GM12878 (cell line): ENCODE measurements at places on chromosomes 7 and 10. TPM values are rescaled to one million over a fixed set of nuclear protein-coding genes. Genes with fewer than 3 reads are reported as not detected.

DNA sequence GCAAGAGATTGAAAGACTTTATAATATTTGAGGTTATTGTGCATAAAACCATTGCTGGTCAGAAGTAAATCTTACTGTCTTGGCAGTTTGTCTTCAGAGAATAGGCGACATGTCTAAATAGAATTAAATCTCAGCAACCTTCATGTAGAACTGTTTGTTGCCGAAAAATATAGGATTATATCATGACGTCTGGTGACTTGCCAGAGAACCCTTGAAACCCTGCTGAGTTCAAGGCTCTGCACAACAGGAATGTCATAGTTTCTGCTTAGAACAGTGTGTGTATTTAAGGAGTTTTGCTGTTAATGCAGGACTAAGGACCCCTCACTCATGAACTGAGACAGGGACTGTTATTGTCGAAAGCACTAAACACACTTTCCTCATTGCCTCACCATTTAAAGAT is 206.4 kb upstream of the ETV1 start:
- no peak overlapping the region for H3K27ac ChIP-seq
- H3K36me3 ChIP-seq = no peaks in the 10 kb centered on the region
- H3K4me1 ChIP-seq = no peaks in the 10 kb centered on the region
- DNase-seq = no peak
- no peak overlapping the region for H3K4me3 ChIP-seq

DNA sequence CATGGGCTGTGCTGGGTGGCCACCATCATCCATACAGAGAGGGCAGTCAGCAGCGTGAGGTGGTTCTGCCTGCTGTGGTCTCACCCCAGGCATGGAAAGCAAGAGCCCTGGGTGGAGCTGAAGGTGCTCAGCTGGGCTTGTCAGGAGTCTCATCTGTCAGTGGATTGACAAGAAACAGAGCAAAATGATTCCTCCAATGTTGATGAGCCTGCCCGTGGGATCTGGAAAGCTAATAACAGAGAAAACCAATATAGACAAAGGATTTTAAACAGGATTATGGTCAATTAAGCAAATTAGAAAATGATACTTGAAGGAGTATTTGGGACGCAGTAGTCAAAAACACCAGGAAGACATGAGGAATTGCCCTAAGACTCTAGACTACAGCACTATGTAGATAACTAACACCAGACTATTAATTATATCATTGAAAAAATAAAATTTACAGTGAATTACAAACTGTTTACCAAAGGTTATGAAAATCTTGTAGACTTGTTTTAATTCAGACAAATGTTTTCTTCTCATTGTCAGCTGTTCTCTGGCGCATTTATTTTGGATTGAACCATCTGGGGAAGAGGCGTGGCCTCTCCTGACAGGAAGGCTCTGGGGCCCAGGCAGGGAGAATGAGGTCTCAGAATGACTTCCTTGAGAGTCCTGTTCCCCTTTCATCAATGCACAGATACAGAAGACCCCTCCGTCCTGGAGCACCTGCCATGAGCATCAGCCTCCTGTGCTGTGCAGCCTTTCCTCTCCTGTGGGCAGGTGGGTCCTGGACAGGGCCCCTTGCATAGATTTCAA is 211.2 kb upstream of the PRSS58 start:
- H3K27ac ChIP-seq = no peak overlapping the region
- DNase-seq = no peak
- H3K27me3 ChIP-seq = no peaks in the 10 kb centered on the region
- no peak overlapping the region for H3K4me3 ChIP-seq

GRCh38 chr10:88361494-88361893 is 221.6 kb downstream of the RNLS start:
- H3K4me3 ChIP-seq = no peak overlapping the region
- no peaks in the 10 kb centered on the region for H3K27me3 ChIP-seq
- H3K27ac ChIP-seq = no peak overlapping the region

DNA sequence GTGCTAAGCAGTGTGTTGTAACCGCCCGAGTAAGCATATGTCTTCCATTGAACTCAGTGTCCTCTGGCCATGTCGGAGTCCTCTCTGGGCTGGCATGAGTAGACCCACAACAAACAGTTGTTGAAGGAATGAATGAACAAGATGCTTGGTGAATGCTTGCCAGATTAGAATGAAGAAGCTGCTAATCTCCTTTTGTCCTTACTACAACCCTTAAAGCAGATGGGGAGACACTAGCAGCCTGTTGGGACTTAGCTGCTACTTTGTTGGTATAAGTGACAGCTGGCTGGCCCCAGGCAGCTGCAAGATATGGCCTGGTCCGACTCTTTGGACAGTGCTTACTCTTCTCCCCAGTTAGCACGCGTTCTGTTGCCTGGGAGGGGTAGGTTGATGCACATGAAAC is 370.1 kb downstream of the RPS24 start:
- no peak overlapping the region for H3K27ac ChIP-seq
- no peaks in the 10 kb centered on the region for H3K36me3 ChIP-seq
- peaks cover 6% of the 10 kb centered on the region for H3K27me3 ChIP-seq
- no peaks in the 10 kb centered on the region for H3K4me1 ChIP-seq

DNA sequence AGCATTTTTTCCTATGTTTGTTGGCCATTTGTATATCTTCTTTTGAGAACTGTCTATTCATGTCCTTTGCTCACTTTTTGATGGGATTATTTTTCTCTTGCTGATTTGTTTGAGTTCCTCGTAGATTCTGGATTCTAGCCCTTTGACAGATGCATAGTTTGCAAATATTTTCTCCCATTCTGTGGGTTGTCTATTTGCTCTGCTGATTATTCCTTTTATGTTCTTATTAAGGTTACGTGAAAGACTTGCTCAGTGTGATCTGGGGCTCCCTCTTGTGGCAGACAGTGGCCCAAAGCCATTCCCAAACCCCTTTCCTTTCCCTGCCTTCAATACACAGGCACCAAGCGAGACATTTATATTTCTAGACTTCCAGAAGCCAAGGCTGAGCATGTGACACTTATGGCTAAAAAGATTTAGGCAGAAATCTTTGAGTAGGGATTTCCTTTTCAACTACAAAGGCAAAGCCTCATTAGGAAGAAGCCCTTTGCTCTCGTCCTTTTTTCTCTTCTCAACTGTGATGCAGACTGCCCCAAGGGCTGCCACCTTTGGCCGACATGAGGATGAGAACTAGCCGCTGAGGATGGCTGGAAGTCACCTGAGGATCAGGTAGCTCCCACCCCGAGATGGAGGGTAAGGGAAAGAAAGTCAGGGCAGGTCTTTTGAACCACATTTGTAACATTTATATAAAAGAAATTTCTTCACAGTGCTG is 23.6 kb downstream of the ST8SIA6 start:
- H3K27me3 ChIP-seq = no peaks in the 10 kb centered on the region
- H3K27ac ChIP-seq = no peak overlapping the region
- no peak for DNase-seq
- H3K4me3 ChIP-seq = no peak overlapping the region
- no peaks in the 10 kb centered on the region for H3K36me3 ChIP-seq

- H3K27ac ChIP-seq = no peak overlapping the region
- DNase-seq = no peak
- no peak overlapping the region for H3K4me3 ChIP-seq
- no peaks in the 10 kb centered on the region for H3K36me3 ChIP-seq
- H3K4me1 ChIP-seq = no peaks in the 10 kb centered on the region
- H3K27me3 ChIP-seq = no peaks in the 10 kb centered on the region
Measured at GRCh38 chr10:28778524-28778923, 101.2 kb downstream of the BAMBI start.

DNA sequence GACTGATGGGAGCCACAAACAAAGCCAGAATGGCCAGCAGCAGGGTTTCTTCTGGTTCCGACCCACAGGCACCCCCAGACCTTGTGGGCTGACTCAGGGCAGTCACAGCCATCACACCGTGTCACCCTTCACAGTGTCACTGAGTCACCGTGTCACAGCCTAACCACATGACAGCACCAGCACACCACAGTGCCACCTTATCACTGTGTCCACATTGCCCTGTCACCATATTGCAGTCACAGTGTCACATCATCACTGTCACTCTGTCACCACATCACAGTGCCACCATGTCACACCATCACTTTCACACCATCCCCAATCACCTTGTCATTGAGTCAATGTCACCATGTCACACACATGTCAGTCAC is 77.0 kb downstream of the OAT start:
- no peak overlapping the region for H3K4me3 ChIP-seq
- H3K36me3 ChIP-seq = no peaks in the 10 kb centered on the region
- DNase-seq = peak; percentile 12
- peaks cover 18% of the 10 kb centered on the region for H3K4me1 ChIP-seq

DNA sequence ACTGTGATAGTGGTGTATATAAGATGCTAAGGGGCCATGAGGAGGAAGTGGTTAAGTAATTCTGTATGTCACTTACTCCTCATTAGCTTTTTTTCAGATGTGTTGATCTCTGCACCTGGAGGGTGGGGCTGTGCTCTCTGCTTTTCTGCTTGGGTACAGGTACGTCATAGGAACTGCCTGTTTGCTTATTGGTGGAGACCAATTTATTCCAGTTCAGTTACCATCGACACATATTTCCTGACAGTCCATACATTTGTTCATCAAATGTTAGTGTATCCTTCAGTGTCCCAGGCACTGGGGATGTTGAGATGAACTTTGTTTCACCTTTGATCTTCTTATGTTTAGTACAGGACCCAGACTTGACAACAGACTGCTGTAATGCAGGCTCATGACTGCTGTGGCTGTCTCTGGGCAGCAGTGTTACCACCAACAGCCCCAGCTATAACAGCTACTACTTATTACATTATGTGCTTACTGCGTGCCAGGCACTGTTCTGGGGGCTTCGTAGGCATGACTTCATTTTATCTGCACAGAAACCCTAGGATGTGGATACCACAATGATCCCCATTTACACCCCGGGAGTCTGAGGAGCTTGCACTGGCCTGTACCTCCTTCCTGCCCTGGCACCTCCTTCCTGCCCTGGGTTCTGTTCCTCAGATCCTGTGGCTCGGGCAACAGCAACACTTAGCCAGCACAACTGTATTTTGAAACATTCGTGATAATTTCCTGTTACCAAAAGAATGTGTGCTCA is 87.4 kb downstream of the BUB3 start:
- H3K27me3 ChIP-seq = no peaks in the 10 kb centered on the region
- no peak for DNase-seq
- no peak overlapping the region for H3K27ac ChIP-seq
- no peak overlapping the region for H3K4me3 ChIP-seq

DNA sequence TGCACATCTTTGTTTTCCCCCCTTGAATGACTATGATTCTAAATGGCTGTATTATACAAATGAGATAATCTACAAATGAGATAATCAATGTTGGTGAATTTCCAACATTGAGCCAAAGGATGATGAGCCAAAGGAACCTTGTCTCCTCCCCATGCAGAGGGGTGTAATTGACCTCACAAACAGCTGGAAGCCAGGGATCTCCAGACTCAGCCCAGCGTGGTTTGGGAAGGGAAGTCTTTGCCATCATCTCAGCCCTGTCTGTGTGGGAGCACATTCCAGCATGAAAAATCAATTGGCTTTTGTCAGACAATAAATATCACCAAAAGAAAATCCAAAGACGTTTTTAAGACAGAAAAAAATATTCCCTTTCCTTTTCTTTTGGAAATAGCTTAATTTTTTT is 271.5 kb upstream of the AOAH start:
- no peak for DNase-seq
- no peaks in the 10 kb centered on the region for H3K27me3 ChIP-seq
- H3K4me3 ChIP-seq = no peak overlapping the region
- H3K4me1 ChIP-seq = no peaks in the 10 kb centered on the region

GRCh38 chr10:71388583-71389310 is 8.0 kb upstream of the CDH23 start:
- H3K4me1 ChIP-seq = no peaks in the 10 kb centered on the region
- no peaks in the 10 kb centered on the region; the same call in 1 of the 2 replicates for H3K27me3 ChIP-seq
- no peaks in the 10 kb centered on the region for H3K36me3 ChIP-seq
- H3K27ac ChIP-seq = no peak overlapping the region

The FOXI2 gene
- total RNA-seq = not detected in 2 replicates

- no peak overlapping the region for H3K27ac ChIP-seq
- no peaks in the 10 kb centered on the region for H3K27me3 ChIP-seq
- DNase-seq = no peak
- no peaks in the 10 kb centered on the region for H3K4me1 ChIP-seq
- no peaks in the 10 kb centered on the region for H3K36me3 ChIP-seq
Measured at GRCh38 chr7:32169228-32169627, 99.0 kb upstream of the PDE1C start.

- no peak overlapping the region for H3K27ac ChIP-seq
- no peaks in the 10 kb centered on the region for H3K27me3 ChIP-seq
Measured at GRCh38 chr7:34191771-34192479, 286.6 kb downstream of the BMPER start.

- H3K4me3 ChIP-seq = no peak overlapping the region
- no peaks in the 10 kb centered on the region for H3K27me3 ChIP-seq
- H3K36me3 ChIP-seq = no peaks in the 10 kb centered on the region
- H3K27ac ChIP-seq = no peak overlapping the region
- no peaks in the 10 kb centered on the region for H3K4me1 ChIP-seq
Measured at GRCh38 chr7:36810489-36810888, 86.2 kb upstream of the AOAH start.

The VENTX gene
- not detected in 2 replicates for total RNA-seq

- no peaks in the 10 kb centered on the region for H3K36me3 ChIP-seq
- no peaks in the 10 kb centered on the region for H3K27me3 ChIP-seq
- no peak overlapping the region for H3K27ac ChIP-seq
- DNase-seq = no peak
Measured at GRCh38 chr10:61592581-61592980, 70.1 kb upstream of the CABCOCO1 start.

The CRYGN gene
- not detected in 2 replicates for total RNA-seq

GRCh38 chr10:106500925-106501525 is 663.5 kb downstream of the SORCS1 start:
- H3K4me1 ChIP-seq = no peaks in the 10 kb centered on the region
- no peak overlapping the region for H3K4me3 ChIP-seq
- no peaks in the 10 kb centered on the region for H3K27me3 ChIP-seq
- no peak for DNase-seq
- no peaks in the 10 kb centered on the region for H3K36me3 ChIP-seq
- no peak overlapping the region for H3K27ac ChIP-seq

DNA sequence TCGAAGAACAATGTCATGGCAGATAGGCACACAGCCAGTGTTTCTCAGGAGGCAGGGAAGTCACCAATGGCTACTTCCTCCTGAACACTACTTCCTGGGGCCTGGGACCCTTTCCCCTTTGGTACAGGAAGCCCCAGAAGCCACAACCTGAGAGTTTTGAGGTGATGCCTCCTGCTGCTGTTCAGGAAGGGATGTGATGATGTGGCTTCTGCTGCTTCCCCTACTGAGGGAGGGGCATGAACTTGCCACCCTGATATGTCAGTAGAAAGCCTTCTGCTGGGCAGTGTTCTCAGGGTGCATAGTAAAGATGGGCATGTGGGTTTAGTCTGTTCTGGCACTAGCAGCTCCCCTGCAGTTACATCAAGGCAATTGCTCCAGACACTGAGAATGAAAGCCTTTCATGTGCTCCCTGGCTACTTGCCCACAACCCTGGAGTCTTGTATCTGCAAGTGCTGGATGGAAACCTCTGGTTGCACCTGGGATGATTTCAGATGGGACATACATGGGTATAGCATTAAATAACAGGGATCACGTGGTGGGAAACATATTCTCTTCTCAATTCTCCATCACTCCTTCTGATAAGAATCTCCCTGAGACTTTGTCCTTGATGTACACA is 69.3 kb downstream of the ADRA2A start:
- H3K27ac ChIP-seq = no peak overlapping the region
- H3K4me3 ChIP-seq = no peak overlapping the region
- DNase-seq = no peak
